ENCODE measurements at places on chromosomes 2 and 18.

GRCh38 chr2:78118037-78118436 lies 595.9 kb upstream of the LRRTM4 start:
- DNase-seq, result no peak

DNA sequence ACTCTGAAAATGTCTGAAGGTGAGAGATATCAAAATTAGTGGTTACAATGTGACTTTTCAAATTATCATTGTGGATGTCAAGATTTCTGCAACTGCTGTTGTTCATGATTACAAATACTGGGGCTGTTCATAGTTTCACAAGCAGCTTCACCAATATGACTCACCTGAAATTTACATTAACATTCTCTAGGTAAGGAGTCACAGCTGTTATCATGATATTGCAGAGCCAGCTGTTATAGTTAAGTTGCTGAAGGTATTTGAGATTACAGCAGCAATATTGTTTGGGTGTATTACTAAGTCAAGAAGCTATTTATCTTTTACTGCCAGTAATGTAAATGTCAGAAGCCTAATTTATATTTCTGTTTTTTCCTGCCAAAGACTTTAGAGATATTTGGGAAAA lies 140.0 kb downstream of the MC4R start:
- no peak for DNase-seq

DNA sequence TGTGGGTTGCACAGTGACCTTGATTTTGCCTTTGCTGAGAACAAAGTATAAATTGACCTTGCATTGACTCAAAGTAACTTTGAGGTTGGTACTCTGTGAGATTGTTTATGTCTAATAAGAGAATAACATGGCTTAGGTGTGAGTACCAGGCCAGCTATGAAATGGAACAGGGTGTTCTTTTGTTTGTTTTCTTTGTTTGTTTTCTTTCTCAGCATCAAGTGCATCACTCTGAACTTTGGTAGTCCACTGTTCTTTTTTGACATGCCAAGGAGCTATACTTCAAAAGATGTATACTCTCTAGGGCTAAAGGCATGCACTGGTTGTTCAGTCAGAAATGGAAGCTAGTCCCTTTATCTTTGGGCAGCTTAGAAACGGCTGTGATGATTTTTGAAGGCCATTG lies 5.1 kb downstream of the ABCB11 start:
- DNase-seq, result no peak

- no peak for DNase-seq
These were observed 18.4 kb downstream of the UPP2 start for GRCh38 chr2:158120102-158120501.

- no peak for DNase-seq
These were observed 17.4 kb downstream of the KIF3C start for GRCh38 chr2:25964891-25965290.

DNA sequence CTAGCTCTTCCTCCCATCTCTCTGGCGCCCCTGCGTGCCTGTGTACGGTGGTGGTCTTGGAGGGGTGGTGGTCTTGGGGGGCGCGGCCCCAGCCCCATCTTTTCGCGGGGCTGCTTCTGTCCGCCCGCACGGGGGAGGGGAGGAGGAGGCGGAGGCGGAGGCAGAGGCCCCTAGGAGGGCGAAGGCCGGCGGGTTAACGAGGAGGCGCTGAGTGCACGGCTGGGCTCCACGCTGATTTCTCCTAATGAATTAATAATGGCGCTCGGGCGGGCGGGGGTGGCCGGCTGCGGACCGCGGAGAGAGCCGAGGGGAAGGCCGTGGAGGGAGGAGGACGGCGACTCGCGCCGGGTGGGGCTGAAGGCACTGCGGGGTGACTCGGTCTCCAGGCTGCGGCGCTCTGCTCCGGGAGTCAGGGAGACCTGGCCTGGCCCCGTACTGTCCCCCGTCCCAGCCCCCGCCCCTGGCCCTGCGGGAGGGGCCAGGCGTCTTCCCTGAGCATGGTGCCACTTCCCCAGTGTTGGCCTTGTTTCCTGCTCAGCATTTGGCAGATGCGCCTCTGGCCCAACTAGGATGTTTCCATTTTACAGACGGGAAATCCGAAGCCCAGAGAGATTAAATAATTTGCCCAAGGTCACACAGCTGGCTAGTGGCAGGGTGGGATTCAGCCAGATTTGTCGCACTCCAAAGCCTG lies 6.0 kb downstream of the GAREM2 start:
- peak; percentile 53 for DNase-seq

DNA sequence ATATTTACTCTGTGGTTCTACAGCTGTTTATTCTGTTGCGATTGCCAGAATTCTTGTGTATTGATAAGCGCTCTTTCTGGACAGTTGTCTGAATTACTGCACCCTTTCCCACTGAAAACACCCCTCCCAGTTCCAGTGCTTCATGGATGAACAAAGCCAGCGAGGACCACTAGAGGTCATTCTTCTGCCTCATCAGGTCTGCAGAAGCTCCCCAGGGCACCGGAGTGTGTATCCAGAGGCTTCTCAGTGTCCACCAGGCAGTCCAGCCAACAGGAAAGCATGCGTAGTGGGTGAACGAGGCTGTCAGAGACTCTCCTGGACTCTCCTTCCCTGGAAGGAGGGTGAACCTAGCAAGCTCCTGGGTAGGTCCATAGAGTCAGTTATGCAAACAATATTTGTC lies 40.6 kb upstream of the INHBB start:
- DNase-seq, result no peak

- peak; percentile 12 for DNase-seq
These were observed 239.8 kb downstream of the HAUS1 start for GRCh38 chr18:46343931-46344372.

DNA sequence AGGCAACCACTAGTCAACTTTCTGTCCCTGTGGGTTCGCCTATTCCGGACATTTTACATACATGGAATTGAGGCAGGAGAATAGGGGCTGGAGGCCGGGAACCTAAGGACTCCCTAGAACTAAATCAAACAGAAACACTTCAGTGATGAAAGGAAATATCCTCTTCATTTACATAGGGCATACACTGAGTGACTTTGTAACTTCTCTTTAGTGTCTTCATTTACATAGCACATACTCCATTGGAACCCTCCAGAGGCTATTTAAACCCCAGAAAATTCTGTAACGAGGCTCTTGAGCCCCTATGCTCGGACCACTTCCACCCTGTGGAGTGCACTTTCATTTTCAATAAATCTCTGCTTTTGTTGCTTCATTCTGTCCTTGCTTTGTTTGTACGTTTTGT lies 56.5 kb downstream of the CCDC195 start:
- no peak for DNase-seq

GRCh38 chr18:9787712-9788111 lies 79.6 kb downstream of the RAB31 start:
- no peak for DNase-seq

- no peak for DNase-seq
These were observed 15.8 kb upstream of the SMAD7 start for GRCh38 chr18:48966523-48966922.

DNA sequence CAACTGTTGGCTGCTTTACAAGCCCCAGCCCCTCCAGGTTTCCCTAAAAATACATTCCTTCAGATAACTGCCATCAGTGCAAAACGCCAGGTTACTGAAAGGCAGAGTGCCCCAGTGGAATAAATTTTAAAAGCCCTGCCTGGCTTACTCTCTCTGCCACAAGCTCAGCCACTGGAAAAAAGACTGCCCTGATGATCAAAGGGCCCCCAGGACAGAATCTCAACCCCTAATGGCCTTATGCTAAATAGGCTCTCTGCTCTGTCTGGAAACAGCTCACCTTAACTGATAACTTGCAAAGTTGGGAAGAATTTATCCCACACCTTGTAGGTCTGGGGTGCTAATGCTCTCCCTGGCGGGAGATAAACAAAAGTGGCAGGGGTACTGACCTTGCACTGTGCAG lies 33.9 kb downstream of the CFAP53 start:
- DNase-seq, result no peak

GRCh38 chr2:53640466-53640865 lies 127.1 kb upstream of the CHAC2 start:
- no peak for DNase-seq

DNA sequence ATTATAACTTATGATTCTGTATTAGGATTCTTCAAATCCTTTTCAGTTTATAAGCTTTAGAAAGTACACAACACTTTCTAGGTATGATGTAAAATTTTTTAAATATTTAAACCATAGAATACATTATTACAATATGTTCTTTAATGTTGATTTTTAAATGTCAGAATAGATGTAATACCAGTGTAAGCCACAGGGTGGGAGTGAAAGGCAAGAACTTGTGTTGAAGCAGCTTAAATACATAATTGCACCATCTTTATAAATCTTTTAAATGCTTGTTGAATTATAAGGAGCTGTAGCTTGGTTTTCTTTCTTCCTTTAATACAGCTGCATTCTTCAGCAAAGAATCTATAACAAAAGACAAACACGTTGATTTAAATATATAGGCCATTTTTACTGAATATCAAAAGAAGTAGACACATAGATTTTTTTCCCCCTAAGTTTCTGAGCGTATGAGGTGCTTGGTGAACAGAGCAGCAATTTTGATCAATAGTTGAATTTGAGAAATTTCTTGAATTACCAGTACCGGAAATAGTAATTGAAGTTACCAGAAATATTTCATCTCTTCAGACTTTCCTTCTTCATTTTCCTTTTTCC lies 63.0 kb downstream of the TANK start:
- DNase-seq, result peak; percentile 63

DNA sequence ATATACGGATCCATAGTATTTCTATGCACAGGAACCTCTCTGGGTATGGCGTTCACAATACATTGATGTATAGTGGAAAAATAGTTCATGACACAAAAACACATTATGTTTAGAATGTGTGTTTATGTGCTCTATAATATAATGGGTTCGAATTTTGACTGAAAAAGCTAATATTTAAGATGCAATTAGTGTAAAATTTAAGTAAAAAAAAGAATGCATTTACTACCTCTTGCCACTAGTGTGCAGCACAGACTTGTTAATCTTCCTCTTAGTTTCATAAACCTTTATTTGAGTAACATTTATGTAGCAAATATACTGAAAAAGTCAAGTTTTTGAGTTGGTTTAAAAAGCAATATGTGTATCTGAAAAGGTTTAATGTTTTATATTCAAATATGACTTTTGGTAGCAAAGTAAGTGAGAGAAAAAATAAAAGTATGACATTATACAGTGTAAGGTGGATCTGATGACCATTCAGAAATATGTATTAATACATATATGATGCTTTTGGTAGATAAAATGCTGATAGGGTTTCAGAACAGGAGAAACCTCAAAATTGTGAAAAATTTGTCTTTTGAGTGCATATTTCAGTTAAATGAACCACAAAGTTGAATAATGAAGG lies 49.4 kb downstream of the CCDC102B start:
- DNase-seq, result peak; percentile 45

DNA sequence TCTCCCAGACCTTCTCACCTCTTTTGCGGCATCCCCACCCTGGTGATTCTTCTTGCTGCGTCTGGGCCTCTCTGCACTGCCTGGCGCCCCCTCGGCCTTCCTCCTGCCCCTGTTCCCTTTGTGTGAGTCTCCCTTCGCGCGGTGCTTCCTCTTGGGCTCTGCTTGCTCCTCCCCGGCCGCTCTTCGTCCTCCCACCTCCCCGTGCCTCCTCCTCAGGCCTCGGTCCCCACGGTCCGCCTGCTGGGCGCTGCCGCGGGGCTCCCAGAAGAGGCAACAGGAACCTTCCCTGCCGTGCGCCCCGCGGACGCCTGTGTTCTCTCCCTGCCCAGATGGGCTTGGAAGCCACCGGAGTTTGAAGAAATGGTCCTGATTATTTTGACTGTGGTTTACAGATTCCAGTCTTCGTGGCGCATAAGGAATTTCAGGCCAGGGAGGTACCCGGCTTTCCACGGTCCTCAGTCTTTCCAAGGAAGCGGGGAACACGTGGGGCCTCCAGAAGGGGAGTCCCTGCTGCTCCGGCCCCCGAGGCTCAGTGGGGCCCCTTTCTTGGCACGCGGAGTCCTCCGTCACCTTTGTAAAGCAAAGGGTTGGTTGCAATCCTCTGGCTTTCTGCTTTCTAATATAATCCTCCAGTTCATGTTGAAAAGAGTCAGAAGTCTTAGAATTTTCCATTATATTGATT lies 13.1 kb downstream of the RNU2-63P start:
- no peak for DNase-seq

GRCh38 chr2:51710222-51710621 lies 678.3 kb upstream of the NRXN1 start:
- no peak for DNase-seq

GRCh38 chr2:88754585-88755320 lies 63.3 kb downstream of the RPIA start:
- no peak for DNase-seq

DNA sequence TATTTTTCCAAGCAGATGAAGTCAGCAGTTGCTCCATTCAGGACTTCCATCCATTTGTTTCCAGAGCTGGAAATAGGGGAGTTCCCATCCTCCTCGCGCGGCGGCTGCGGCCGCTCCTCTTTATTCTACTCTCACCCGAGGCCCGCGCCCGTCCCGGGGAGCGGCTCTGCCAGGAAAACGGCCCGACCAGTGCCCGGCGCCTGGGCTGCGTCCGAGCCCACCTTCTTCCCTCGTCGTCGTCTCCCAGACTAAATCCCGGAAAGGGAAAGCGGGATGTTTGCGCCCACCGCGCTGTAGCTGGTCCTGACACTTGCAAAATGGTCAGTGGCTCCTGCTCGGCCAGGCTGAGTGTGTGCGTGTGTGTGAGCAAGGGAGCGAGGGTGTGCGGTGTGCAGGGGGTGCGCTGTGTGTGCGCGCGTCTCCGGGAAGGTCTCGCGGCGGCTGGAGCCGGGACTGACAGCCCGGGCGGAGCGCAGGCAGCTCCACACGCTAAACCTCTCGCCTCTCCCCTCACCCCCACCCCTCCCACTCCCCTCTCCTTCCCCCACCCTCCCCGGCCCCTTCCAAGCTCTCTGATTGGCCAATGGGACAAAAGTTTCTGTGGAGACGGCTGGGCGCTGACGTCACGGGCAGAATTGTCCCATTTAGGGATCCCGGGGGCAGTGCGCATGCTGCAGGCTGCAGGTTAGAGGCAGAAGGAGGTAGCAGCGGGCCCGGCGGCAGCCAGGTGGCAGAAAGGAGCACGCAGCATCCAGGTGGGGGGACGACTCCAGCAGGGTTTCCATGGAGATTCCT lies at the start of gene NOL4:
Gene NOL4, minus strand, starts transcription at position 491 of the 795 bp plus-strand sequence. CDS start 1,660 bp downstream, outside the sequence.
- peak; percentile 97 for DNase-seq

GRCh38 chr2:221596192-221596591 lies 24.1 kb upstream of the EPHA4 start:
- DNase-seq, result no peak

GRCh38 chr2:215678094-215678493 lies 242.2 kb upstream of the FN1 start:
- no peak for DNase-seq

DNA sequence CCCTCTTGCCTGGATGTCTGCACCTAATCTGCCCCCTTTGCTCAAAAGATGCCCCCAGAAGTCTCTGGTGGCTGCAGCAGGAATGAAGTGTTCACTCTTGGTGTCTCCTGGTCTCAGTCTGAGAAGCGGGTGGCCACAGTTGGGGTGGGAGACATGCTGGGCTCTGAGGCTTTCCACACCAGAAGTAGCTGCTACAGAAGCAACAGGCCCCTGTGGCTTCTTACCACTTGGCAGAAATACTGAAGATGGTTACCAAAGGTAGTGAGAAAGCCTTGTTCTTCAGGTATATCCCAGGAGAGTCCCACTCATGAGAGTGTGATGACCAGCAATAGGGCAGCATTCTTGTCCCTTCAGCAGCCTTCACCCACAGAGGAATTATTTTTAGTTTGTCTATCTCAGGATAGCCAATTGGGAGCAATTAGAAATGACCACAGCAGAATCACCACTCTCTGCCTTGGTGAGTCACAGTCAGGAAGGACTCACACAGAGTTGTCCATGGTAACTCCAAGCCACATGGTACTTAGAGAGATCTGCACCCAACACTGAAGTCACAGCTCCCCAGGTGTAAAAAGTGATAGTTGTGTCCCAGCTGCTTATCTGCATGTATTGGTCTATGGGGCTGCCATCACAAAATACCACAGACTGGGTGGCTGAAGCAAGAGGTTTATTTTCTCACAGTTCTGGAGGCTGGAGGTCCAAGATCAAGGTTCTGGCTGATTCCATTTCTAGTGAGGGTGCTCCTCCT lies 169.8 kb upstream of the ID2 start:
- no peak for DNase-seq
